ENCODE measurements at places on chromosomes 11 and 22.
A peak's percentile ranks its signal among the peaks of the same experiment; 100 is the strongest.

DNA sequence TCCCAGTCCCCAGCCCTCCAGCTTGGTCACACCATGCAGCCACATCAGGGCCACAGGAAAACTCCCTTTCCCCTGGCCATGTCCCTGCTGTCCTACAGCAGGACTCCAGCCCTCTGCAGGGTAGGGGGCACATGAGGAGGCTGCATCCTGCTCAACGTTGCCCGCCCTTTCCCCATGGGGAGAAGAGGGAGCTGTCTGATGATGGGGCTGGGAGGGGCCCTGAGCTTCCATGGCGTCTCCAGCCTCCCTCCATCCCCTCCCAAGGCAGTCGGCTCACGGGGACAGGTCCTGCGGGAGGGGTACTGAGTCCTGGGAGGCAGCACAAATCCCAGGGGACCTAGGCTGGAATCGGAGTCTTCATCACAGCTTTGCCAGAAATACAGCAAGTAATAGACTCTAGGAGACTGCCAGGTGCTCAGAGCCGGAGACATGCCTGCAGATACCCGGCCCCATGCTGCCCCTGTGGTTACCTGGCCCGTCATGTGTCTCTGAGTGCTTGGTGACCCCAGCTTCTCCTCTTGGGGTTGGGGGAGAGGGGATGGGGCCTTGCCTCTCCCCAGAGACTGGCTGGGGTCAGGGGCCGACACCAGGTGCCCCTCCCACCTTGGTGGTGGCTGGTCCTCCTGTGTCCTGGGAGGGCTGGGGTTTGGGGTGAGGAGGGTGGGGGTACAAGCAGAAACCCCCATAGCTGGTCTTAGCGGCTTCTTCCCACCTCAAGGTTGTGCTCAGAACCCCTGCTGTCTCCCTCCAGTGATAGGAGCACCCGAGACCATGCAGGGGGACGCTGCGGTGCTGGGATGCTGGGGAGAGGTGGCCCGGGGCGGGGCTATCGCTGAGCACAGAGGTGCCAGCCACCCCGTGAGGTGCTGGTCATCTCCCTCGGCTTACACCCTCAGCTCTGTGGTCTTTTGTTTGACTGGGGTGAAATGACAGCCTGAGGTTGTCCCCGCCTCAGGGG, 2.3 kb downstream of the MRGPRE start:
- DNase-seq: no peak

DNA sequence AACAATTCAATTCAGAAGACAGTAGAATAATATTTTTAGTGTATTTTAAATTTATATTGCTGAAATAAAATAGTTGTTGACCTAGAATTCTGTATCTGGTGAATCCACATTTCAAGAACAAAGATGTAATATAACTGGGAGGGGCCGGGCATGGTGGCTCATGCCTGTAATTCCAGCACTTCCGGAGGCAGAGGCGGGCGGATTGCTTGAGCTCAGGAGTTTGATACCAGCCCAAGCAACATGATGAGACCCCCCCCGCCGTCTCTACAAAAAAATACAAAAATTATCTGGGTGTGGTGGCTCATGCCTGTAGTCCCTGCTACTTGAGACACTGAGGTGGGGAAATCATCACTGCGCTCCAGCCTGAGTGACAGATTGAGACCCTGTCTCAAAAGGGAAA, 72.6 kb downstream of the CD82 start:
- no peak for DNase-seq

DNA sequence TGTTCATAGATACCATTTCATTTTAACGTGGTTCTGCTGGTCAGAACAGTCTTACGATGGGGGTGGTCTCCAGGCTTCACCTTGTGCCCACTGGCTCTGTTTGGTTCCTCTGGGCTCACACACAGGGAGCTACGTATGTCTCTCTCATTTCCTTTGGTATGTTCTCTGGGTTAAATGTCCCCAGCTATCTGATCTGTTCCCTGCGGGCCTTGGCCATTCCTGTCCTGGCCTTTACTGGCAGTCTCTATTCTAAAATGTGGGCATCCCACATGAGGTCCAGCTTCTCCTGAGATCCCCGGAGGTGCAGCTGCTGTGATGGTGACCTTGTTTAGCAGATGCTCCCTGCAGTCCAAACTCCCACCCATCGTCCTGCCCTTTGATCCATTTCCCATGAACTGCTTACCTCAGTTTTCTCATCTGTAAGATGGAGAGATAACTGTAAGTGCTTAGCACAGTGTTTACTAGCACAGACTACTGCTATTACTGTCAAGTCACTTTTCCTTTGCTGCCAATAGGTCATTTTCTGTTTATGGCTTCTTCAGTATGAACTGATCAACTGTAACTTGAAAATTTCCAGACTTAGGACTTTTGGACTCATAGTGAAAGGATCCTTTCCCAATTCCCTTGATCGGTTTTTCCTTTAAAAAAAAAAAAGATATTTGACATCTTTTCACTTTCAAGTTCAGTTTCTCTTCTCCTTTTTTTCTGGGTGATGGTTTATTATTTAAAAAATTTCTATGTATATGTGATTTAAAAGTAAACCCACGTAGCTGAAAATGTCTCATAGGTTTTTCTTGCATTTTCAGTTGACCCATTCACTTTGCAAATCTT, 92.9 kb downstream of the PTPRJ start:
- no peak for DNase-seq

- DNase-seq: no peak
Measured at GRCh38 chr11:64720640-64721358, 2.2 kb downstream of the NRXN2 start.

- peak; percentile 70 for DNase-seq
Measured at GRCh38 chr22:37043828-37044538, 7.6 kb upstream of the KCTD17 start.

DNA sequence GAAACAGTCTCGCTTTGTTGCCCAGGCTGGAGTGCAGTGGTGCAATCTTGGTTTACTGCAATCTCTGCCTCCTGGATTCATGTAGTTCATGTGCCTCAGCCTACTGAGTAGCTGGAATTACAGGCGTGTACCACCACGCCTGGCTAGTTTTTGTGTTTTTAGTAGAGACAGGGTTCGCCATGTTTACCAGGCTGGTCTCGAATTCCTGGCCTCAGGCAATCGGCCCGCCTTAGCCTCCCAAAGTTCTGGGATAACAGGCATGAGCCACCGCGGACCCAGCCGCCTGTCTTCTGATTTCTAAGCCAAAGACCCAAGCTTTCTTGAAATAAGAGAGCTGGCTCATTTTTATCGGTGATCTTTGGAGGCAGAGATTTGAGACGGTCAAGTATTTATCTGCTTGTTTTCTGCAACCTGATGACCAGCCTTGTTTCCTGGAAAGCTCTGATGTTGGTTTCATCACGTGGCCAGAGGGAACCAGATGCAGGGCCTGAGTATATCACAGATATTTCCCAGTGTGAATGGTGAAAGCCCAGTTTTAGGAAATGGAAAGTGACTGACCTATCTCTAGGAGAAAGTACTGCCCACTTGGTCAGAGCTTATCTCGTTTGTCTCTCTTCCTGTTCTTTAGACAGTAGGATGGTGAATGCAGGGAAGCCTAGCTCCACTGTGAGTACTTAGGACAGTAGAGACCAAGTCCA, 5.7 kb upstream of the SIDT2 start:
- no peak for DNase-seq

GRCh38 chr11:47241841-47242301, 6.7 kb downstream of the ACP2 start:
- no peak for DNase-seq

DNA sequence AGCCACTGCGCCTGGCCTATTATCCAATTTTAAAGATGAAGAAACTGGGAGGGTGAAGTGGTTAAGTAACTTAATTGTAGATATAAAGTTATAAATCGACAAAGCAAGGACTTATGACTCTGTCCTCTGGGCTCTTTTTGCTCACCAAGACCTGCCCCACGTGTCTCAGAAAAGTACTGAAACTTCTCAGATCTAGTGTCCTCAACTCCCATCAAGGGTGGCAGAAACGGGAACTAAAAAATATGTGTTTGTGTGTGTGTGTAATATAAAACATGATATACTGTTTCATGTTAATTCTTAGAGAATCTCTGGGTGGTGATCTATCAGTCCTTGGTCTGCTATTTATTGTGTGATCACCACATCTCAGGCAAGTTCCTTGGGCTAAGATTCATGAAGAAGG, 104.9 kb downstream of the GAB2 start:
- DNase-seq: no peak

DNA sequence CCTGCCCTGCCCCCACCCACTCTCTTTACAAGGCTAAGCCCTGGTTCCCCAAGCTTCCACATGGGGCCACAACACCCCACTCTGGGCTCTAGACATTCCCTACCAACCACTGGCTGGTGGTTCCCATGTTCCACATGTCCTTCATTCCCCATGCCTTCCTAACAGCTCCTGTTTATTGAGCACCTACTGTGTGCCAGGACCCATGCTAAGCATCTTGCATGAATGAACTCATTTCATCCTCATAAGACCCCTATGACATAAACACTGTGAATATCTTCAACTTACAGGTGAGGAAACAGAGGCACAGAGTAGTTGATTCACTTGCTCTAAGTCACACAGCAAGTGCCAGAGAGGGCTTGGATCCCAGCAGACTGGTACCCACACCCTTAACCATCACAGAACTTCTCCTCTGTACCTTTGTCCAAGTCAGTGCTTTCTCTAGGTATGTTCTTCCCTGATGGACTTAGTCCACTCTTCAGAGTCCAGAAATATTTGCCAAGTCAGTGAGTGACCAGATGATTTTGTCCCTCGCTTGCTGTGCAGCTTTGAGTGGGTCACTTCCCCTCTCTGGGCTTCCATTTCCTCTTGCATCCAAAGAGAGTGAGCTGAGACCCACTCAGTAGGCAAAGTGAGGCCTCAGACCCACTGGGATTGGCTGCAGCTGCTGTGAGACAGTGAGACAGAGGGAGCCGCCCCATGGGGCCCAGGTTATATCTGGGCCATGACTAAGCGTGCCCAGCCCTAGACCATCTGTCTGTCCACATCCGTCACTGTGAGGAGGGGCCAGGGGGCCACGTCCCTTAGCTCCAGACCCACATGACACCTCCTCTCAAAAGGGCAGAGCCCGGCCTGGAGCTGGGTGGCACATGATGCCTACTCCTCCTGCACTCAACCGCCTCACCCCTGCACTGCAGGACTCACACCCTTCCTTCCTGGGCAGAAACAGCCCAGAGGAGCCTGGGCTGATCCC, 132.4 kb downstream of the MN1 start:
- DNase-seq: peak; percentile 87

DNA sequence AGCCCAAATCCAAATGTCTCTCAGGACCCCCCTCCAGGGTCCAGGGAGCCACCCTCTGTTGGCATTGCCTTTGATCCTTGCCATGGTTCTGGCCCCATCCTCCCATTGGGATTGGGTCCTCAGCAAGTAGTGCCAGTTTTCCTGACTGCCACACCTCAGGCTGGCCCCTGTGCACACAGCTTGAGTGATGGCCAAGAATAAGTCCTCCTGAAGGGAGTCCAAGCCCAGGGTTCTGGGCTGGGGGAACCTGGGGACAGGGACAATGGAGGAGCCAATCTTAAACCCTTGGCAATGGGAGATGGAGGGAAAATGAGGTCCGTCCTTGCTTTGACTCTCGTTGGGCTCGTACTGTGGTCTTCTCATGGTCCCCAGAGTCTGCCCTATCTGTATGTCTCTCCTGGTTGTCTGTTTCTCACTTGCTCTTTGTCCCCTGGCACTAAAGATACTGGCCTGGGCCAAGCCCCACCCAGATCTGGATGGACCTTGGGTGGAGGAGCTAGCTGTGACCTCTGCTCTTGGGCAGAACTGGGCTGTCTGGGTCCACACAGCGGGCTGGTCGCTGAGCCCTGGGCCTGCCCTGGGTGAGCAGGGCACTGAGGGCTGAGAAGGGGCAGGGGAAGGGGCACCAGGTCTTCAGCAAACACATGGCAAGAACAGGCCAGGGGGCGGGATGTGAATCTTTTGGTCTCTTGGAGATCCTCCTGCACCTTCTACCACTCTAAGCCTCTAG, 2.9 kb downstream of the SOX10 start:
- no peak for DNase-seq

- DNase-seq: peak; percentile 77
Measured at GRCh38 chr11:16082095-16083055, 274.0 kb downstream of the SOX6 start.

DNA sequence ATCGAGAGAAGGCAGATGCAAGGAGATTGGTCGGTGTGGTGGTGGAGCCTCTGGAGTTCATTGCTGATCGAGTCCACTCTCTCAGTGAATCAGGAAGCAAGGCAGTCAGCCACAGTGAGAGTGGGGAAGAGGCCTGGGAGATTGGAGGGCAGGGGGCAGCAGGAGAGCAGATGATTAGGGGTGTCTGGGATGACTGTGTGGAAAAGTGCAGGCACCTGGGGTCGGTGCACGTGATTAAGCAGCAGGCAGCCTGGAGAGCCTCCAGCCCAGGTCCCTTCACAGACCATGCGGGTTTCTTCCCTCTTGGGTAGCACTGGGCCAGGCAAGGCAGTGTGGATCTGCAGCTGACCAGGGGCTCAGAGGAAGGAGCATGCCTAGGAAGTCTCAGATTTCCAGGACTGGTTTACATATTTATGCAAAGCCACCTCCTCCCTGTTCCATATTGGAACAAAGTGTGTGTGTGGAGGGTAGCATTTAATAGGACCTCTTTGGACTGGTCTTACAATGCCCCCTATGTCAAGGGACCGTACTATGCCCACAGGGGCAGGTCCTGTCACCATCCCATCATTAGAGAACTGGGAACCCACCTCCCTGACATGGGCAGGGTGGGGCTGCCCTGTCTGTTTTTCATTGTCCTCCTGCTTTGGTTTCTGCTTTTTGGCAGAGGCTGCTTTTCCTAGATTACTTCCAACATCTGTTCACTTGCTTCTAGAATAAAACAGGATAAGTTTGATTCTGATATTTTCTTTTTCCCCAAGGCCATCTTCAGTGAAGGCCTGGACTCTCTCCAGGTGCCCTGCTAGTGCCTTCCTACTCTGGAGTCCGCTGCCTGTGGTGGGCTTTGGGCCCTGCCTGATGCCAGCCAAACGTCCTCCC, 14.0 kb upstream of the GDPD5 start:
- DNase-seq: no peak

GRCh38 chr11:112050721-112051120, 23.1 kb downstream of the PIH1D2 start:
- DNase-seq: no peak

- no peak for DNase-seq
Measured at GRCh38 chr22:22895776-22896445, 8.3 kb downstream of the IGLL5 start.

DNA sequence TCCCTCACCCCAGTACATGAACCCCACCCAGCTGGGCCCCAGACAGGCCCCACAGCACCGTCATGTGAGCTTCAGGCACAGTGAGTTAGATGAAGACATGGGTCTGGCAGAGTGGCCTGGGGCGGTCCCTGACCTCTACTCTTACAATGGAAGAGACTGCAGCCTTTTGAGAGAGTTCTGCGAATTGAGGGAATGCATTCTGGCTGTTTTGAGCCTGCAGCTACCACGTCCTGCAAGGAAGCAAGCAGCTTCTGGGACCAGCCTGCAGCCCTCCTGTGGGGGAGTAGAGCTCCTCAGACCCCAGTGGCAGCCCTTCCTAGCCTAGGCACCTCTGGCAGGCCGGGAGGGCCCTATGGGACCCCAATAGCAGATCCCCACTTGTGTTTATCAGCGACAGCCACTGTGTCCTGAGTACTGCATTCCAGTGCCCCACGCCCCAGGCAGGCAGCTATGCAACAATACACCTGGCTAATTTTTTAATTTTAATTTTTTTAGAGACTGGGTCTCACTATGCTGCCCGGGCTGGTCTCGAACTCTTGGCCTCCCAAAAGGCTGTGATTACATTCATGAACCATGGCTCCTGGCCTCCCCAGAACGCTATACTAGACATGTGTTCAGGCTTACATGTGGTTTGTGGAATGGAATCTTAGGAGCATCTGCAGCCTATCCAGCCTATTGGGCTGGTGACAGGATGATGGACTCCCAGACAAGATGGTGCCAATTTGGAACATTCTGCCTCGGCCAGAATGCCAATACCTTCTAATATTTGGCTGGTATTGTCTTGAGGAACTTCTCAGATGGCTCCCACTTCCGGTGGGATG, 717 bp upstream of the SLC7A4 start:
- no peak for DNase-seq

All from NCI-H524 (cell line).